ENCODE measurements at places on chromosomes 13 and 19.

GRCh38 chr19:5220361-5220760 lies 120.3 kb downstream of the PTPRS start:
- no peak for DNase-seq

GRCh38 chr13:38535261-38535660 lies 151.6 kb upstream of the FREM2 start:
- no peak for DNase-seq

GRCh38 chr13:34847766-34848165 lies 94.3 kb upstream of the NBEA start:
- DNase-seq, result no peak

DNA sequence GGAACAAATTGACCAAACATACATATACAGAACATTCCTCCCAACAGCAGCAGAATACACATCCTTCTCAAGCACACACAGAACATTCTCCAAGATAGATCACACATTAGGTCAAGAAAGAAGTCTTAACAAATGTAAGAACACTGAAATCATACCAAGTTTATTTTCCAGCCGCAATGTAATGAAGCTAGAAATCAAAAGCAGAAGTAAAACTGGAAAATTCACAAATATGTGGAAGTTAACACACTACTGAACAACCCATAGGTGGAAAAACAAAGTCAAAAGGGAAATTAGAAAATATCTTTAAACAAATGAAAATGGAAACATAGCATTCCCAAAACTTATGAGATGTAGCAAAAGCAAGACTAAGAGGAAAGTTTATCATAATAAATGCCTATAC lies 692.6 kb downstream of the DIAPH3 start:
- no peak for DNase-seq

GRCh38 chr19:33758541-33759013 lies 38.1 kb upstream of the KCTD15 start:
- no peak for DNase-seq

- DNase-seq, result no peak
Measured at GRCh38 chr19:5080030-5080654, 111.2 kb downstream of the KDM4B start.
